ENCODE measurements at places on chromosomes 2 and 18.

GRCh38 chr18:8717011-8717770 is 11.8 kb downstream of the MTCL1 start:
- no peak for DNase-seq

GRCh38 chr2:236117861-236118269 is 50.3 kb downstream of the GBX2 start:
- DNase-seq = no peak

DNA sequence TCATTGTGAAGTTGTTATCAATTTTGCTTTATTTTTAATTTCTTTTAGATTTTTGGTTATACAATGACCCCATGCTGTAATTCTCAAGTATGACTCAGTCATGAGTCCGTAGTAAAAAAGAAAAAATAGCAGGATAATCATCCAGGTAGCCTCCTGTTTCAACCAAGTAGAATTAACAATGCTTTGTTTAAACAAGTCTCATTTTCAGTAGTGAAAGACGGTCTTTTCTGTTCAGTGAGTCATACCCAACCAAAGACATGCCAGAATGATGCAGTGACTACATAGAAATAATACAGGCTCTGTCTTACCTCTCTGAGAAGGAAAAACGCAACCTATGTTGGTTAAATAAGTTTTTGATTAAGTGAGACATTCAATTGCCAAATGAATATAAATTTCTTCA is 67.8 kb upstream of the DSC1 start:
- DNase-seq = no peak

- DNase-seq = no peak
These were observed 1023.2 kb upstream of the ZEB2 start for GRCh38 chr2:145543155-145543554.

GRCh38 chr2:101012054-101012705 is 10.1 kb downstream of the RPL31 start:
- DNase-seq = no peak

- no peak for DNase-seq
These were observed 9.3 kb downstream of the POLI start for GRCh38 chr18:54278615-54279014.

DNA sequence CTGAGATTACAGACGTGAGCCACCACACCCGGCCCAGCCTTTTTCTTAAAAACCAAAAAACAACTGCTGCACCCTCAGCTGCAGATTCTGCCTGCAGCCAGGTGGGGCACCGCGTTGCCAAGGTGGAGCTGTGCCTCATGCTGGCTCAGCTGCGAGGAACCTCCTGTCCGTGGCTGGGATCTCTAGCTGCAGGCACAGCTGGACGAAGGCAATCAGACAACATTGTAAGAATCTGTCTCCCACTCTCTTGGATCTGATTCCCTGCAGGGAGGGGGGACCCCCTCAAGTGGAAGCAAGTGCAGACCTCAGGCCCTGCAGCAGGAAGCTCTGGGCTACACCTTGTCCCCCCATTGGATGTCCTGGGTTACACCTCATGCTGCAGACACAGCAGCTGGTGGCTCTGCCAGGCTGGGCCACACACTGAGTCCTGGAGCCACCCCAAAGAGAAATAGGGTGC is 24.1 kb downstream of the CIDEA start:
- no peak for DNase-seq

DNA sequence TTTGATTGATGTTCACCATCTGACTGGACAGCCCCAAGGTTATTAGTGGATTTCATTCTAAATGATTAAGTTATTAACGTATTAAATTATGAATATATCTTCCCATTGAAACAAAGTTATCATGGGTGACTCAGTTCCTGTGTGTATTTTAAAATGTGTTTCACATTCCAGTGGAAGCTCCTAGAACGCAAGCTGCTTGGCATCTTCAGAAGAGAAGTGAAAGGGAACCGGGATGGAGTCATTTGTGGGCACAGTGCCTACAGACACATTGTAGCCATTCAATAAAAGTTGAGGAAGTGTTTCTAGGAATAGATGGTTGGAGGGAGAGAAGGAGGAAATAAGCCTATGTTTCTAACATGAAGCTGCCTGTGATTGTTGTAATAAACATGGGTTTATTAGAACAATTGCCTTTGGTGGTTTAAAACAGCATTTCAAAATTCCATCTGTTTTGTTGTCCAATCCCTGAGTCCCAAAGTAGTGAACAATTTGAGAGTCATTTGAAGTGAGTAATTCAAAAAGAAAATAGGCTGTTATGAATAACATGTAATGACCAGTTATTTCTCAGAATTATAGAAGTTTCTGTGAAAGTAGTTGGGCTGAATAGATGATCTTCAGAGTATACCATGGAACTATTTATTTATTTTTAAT is 143.5 kb downstream of the PKP4 start:
- no peak for DNase-seq

- DNase-seq = peak; percentile 10
These were observed 708 bp upstream of the RPIA start for GRCh38 chr2:88690591-88691338.

GRCh38 chr18:36372903-36373311 is 75.4 kb downstream of the FHOD3 start:
- no peak for DNase-seq

GRCh38 chr2:226791056-226791486 is 8.5 kb downstream of the IRS1 start:
- no peak for DNase-seq

DNA sequence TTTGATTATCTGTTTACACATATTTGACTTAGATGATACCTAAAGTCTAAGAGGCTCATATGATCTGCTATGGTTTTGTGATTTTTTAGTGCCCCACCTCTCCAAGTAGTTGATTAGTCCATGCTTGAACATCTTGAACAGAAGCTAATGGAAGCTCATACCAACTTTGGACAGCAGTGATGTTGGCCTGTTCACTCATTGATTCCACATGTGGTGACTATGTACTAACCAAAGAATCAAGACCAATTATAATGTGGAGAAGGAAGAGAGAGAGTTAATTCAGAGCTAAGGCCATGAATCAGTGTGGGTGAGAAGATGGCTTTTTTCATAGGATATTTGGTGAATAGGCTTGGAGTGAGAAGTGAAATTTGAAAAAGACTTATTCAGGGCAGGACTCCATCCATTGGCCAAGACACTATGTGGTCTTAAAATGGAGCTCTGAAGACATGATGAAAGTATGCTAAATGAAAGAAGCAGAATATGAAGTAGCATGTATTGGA is 178.3 kb upstream of the TWIST2 start:
- no peak for DNase-seq

DNA sequence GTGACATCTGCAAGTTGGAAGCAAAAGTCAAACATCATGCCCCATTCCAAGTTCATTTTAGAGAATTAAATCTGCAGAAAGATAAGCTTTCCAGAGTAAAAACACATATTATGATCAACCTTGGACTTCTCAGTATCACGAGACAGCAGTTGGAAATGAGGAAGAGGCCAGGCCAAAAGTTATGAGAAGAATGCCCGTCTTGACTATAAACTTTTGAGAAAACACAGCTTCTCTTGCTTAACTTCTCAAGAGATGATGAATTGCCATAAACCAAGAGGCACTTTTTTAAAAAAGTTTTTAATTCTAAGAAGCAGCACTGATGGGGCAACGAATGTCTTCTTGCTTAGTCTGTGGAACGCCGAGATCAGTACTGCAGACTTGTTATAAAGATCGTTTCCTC is 52.6 kb upstream of the NFU1 start:
- no peak for DNase-seq

- no peak for DNase-seq
These were observed 352.4 kb downstream of the XIRP2 start for GRCh38 chr2:167240671-167241070.

DNA sequence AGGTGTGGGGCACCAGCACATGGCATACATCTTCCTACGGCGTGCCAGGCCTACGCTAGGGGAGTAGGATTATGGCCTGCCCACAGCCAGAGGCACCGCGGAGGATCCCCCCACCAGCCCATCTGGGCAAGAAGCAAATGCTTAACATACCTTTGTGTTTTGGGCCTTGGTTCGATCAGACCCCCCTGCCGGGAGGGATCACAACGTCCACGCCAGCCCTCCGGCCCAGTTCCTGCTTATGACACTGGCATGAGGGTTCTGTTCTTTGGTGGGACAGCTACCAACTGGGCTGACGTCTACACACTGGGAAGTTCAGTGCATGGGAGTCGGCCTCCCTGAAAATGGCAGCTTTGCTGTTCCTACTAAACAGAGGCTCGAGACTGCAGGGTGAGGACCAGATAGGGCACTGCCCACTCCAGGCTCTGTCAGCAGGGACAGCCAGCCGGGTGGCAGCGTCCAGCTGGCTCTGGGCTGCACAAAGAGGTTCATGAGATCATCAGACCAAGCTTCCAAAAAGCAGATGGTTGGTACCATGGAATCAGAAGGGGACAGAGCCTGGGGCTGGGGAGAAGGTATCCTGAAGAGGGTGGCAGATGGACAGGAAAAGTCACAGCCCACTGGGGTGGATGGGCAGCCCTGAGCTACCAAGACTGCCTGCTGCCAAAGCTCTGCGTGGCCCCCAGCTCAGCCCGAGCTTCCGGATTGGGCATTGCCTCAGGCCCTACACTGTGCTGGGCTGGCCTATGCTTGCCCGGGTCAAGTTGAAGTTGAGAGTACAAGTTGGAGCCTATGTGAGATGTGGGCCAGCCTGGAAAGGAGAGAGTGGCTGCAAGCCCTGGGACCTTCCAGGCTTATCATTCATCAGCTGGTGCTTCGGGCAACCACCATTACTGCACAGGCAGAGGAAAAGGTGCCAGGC is 61.7 kb upstream of the TEX51 start:
- no peak for DNase-seq

- no peak for DNase-seq
These were observed 31.5 kb downstream of the USP34 start for GRCh38 chr2:61439241-61440002.

- no peak for DNase-seq
These were observed 601.1 kb upstream of the SETBP1 start for GRCh38 chr18:44079606-44080005.

GRCh38 chr2:121521359-121521758 is 9.3 kb upstream of the RNU4ATAC start:
- no peak for DNase-seq

GRCh38 chr2:133942398-133942797 is 311.5 kb upstream of the MGAT5 start:
- no peak for DNase-seq
